Calu3 (cell line): ENCODE measurements at places on chromosomes 5 and 9.

DNA sequence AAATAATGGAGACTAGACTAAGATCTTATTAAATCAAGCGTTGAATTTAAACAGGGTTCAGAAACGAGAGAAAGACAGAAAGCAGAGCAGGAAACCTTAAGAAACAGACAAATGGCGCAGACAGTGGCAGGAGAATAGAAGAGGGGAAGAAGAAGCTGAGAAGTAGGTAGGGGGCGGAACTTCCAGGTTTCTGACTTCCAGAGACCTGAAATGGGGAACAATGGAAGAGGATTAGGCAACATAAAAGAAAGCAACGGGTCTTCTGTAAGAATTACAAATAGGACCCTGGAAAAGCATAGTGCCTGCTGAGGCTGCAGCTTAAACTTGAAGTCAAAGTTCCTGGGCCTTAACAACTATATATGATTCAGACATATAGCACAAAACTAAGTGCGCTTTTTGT, 101.7 kb downstream of the BNC2 start:
- no peak for DNase-seq

GRCh38 chr5:83059341-83059740, 17.9 kb downstream of the TMEM167A start:
- no peak for DNase-seq

GRCh38 chr9:108080285-108080684, 590.7 kb upstream of the KLF4 start:
- no peak for DNase-seq

DNA sequence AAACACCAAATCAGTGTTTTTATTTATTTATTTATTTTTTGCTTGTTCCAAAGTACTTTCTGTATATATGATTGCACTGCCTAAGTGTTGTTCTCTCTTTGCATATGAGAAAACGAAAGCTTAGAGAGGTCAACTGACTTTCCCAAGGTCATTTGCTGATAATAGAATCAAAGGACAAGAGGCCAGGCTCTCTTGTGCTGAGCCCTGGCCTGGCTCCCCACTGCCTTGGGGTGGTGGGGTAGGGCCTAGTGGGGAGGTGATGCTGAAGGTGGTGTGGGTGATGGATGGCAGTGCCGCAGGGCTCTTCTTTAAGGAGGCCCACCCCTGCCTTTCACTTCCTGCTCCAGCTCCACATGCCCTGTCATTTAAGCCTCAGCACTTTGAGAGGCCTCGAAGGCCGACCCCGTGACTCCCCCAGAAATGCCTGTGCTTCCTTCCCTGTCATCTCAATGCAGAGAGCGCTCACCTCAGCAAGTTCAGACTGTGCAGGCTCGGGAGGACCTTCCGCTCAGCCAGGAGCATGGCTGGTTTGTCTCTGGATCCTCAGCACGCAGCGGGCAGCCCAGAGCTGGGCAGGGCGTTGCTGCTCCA, 59.5 kb downstream of the SMIM23 start:
- DNase-seq = no peak

DNA sequence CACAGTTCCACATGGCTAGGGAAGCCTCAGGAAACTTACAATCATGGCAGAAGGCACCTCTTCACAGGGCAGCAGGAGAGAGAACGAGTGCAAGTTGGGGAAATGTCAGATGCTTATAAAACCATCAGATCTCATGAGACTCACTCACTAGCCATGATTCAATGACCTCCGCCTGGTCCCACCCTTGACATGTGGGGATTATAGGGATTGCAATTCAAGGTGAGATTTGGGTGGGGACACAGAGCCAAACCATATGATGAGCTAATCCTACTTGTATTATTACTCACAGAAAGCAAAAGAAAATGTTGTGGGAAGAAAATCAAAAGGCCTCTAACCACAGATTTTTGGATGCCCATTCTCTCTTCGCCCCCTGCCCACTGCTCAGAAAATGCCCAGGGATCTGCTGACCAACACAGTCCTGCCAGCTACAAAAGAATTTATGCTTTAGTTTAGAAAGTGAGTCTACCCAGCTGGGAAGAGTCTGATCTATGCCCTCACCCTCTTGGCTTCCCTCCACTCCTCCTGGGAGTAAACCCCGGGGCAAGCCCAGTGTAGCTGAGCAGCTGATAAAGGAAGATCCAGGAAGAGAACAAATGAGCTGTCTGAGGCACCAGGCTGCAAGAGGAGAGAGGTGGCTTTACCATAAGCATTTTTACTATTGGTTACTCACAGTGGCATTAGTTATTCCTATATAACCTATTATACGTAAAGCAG, 53.1 kb downstream of the RNF130 start:
- DNase-seq = no peak

DNA sequence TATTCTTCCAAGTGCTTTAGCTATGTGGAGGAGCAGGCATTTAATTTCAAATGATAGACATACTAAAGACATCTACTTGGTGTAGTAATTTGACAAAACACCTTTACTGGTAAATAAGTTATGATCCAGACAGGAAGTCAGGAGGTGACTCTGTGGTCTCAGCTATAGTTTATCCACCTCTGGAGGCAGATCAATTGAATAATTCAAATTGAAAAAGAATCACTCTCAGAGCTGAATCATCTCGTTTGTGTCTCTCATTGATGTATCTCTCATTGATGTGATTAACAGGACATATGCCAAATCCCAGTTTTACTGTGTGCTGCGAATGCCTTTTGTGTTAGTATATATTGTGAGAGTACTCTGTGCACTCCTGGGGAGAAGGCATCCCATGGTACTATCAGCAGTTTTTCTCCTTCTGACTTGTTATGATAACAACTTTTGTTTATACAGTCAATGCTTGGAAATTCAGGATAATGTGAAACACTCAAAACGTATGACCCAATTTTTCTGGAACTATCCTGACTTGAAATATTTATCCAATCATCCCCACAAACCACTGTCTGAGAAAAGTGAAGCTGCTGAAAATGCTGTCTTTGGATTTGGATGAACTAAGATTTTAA, 48.5 kb upstream of the DAB2 start:
- no peak for DNase-seq

GRCh38 chr9:73081979-73082657, 69.5 kb upstream of the ANXA1 start:
- DNase-seq = peak; percentile 23

GRCh38 chr9:113612828-113613227, 149.3 kb downstream of the RGS3 start:
- no peak for DNase-seq

GRCh38 chr5:14630671-14631070, 33.8 kb upstream of the OTULIN start:
- no peak for DNase-seq

- DNase-seq = no peak
Measured at GRCh38 chr9:1421436-1421835, 371.3 kb downstream of the DMRT2 start.

DNA sequence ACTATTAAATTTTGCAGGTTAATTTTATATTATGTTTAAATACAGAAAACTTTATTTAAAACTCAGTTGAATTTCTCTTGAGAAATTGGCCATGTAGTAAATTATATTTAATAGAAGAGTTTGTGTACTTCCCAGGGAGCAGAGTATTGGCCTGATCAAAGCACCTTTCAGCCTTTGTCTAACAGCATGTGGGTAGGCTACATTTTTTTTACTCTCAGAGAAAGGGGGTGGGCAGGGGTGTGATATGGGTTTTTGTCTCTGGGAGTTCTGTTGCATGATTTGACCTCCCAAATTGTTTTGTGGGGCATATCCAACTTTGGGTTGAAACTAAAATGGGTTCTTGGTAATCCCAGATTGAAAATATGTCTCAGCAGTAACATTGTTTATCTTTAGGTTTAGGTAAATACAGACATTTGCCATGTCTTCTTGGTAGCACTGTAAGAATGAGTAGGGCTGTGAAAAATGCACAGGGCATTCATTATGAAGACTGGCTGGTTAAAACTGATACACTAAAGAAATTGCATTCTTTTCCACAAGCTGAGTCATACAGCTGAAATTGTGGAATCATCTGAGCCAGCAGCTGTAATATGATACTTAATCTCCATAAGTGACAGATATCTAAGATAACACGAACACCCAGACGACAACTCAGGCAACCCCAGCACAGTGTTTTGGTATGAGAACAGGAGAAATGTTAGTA, 75.4 kb upstream of the CDKN2B start:
- peak; percentile 24 for DNase-seq

GRCh38 chr5:52504584-52505240, 283.0 kb upstream of the ITGA1 start:
- no peak for DNase-seq

DNA sequence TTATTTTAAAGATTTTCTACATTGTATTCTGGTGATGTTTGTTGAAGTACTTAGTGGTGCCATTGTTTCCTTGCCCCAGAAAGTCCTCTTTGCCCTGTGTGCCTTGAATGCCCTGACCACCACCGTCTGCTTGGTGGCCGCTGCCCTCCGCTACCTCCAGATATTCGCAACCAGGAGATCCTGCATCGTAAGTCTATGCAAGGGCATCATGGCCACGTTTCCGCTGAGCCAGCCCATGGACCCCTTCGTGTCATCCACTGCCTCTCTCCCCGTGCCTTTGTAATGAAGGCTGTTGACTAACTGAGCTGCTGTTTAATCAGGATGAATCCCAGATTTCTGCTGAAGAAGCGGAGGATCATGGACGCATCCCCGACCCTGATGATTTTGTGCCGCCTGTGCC, 52.3 kb downstream of the ENTREP1 start:
- no peak for DNase-seq

DNA sequence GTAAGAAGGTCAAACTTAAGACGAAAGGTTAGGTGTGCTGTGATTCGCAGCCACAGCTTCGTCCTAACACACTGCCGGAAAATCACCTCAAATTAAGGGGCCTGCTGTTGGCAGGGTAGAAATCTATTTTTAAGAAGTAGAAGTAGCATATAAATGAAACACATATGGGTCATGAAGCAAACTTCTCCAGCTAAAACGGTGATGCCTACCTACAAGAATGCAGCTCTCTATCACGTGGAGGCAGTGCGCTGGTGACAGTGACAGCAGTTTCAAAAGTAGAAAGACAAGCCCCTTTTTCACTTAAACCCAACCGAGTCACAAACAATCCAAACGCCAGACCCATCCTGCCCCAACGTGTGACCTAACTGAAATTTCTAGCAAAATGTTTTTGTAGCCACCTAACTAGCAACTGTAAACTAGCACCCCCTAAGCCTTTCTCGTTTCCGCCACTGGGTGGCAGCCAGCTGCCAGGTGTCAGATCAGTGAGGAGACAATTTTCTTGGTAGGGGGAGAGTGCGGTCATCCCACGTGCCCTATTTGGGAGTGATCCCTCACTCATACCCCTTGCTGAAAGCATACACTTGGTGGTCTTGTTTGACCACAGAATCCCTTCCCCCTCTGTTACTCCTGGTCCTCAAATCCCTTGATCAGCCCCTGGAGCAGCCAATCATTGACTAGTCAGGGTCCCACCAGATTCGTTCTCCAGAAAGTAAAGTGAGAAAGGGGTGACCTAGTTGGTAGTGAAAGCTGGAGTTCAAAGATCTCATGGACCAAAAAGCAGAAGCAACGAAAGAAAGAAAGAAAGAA, 71.8 kb upstream of the MAMDC2 start:
- DNase-seq = peak; percentile 67

DNA sequence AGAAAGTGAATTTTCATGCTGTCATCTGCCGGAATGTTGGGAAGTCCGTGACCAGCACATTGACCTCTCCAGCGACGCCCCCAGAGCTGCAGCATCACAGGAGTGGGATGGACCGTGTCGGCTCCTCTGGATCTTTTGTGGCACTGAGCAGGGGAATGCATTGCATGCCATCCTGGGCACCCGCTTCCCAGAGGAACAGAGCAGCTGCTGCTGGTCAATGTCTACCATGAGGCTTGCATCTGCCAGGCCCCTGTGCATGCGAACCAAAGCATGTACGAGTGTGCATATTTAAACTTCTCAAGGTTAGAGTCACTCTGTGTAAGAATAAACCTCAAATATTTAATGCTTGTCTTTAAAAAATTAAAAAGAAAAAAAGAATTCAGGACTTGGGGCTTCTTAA, 414.8 kb downstream of the GADD45G start:
- no peak for DNase-seq

GRCh38 chr5:55096861-55097260, 5.6 kb upstream of the GZMA start:
- DNase-seq = no peak

DNA sequence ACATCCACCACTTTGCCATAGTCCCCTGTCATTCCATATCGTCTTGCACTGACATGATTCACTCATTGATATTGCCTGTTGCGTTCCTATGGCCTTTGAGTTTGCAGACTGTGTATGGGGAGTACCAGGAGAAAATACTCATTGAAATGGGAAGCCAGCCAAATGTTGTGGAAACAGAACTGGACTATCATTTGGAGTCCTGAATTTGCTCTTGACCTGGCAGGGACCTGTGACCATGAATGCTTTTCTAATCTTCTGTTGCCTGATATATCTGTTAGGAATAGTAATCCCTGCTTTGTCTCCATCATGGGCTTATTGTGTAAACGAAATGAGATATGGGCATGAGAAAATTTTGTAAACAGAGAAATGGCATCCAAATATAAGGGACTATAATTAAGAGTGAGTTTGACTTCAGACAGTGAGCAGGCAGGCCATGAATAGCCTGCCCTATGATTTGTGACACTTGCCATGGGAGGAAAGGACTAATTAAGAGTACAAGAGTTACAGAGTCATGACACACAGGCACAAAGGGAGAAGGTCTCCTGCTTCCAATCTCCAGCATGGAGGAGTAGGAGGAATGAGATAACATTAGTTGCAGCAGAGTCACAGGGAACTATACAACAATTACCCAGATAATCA, 572.9 kb upstream of the SGCD start:
- DNase-seq = no peak

GRCh38 chr5:142475102-142475513, 150.3 kb upstream of the SPRY4 start:
- no peak for DNase-seq

GRCh38 chr9:17843236-17843635, 264.4 kb downstream of the SH3GL2 start:
- DNase-seq = no peak

GRCh38 chr9:107119735-107120134, 163.3 kb upstream of the RAD23B start:
- peak; percentile 39 for DNase-seq
